ENCODE measurements at places on chromosomes 12 and 14.

DNA sequence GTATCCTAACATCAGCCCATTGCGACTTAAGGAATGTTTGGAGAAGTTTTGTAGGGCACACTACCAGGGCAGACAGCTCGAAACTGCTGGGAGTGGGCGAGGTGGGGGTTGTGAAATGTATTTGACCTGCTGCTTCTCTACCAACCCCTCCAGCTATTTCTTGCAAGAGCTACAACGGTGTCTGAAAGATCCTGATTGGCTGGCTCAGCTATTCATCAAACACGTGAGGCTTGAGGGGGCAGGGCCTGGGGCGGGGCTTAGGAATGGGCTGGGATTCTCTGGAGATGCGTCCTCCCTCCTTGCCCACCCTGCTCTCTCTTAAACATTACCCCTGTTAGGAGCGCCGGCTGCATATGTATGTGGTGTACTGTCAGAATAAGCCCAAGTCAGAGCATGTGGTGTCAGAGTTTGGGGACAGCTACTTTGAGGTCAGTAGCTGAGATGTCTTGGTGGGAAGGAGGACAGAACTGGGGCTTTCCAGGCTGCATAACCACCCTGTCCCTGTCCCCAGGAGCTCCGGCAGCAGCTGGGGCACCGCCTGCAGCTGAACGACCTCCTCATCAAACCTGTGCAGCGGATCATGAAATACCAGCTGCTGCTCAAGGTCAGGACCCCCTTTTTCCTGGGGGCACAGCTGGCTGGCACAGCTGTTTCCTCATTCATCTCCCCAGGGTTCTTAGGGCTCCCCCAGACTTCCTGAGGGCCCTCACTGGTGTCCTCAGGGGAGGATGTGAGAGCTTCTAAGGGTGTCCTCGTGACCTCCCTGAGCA lies 3.1 kb downstream of the ARHGEF25 start:
- DNase-seq, result no peak

DNA sequence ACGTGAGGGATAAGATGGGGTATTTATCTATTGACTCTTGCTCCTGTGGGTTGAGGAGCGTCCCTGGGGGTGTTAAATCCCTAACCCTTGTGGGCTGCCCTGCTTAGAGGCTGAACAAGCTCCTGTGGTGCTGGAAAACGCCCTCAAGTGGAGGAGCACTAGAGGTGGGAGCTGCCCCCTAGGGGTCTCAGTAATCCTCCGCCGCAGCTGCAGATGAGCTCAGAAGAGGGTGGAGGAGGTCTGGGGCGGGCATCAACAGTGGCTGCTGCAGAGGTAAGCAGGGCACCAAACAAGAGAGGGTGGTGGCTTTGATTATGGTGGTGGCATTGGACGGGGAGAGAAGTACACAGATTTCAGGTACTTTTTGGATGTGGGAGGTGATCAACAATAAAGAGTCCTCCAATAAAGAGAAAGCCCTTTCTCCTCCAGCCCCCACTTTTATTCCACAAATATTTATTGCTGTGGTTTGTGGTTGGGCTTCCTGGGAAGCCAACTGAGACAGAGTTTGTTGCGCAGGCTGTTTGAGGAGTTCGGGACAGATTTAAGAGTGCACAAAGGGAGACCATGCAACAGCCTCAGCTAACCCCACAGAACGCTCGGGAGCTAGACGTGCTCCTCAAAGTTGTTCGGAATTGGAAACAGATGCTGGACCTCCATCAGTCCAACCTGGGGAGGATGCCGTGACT lies 179.9 kb downstream of the ADCK1 start:
- DNase-seq, result no peak

DNA sequence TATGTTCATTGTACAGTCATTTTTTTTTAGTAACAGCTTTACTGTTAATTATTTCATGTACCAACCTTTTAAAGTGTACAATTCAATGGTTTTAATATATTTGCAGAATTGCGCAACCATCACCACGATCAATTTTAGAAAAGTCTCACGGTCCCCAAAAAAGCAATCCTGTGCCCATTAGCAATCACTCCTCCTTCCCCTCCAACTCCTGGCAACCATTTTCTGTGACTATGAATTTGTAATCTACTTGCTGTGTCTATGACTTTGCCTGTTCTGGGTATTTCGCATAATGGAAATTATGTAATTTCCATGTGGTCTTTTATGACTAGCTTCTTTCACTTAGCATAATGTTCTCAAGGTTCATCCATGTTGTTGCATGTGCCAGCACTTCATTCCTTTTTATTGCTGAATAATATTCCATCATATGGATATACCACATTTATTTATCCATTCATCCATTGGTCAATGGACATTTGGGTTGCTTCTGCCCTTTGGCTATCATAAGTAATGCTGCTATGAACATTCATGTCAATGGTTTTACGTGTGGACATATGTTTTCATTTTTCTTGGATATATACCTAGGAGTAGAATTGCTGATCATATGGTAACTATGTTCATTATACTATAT lies 9.9 kb downstream of the KICS2 start:
- no peak for DNase-seq

DNA sequence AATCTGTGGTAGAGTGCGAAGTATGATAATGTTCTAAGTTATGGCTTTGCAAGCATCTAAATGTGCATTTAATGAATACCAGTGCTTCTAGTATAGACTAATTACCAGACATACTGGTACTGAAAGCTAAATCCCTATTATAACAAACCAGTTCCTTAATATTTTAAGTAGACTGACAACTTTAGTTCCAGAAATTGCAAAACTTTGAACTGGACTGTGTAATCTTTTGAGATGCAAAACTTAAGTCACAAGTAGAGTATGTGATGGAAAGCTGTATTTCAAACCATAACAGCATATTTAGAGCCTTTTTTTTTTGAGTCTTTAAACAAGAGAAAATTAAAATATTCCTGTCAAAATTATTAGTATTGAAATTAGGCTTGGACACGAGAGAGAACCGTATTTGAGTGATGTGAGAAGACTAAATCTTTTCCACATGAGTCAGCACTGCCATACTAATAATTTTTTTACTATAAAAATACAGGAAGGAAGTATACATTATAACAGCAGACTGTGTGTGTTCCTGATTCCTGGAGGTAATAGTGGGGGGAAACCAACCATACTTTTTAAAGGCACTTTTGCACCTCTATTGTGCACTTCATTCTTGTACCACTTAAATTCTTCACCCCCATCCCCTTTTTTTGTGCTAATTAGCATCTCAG lies 45.5 kb downstream of the PPM1A start:
- DNase-seq, result no peak

DNA sequence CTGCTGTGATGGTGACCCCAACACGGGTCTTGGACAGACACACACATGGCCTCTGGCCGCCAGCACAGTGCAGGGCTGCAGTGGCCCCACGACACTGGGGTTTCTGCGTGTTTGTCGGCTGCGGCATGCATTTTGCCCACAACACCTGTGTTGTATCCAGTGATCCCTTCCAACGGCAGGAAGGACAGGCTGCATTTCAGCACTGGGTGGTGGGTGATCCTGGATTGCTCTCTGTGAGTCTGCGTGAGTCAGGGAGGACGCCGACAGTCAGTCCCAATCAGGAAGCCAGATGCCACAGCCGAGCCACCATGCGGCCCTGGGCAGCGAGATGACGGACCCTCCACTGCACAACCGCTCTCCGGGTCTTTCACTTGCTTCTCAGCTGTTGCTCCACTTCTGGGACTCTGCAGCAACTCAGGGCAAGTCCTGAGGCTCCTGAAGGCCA lies 20.6 kb downstream of the LRTM2 start:
- DNase-seq, result no peak

GRCh38 chr14:104316723-104317491 lies 178.5 kb downstream of the KIF26A start:
- no peak for DNase-seq

GRCh38 chr14:92703516-92703915 lies 44.9 kb downstream of the LGMN start:
- no peak for DNase-seq

- DNase-seq, result no peak
Measured at GRCh38 chr12:12331244-12331771, 18.7 kb downstream of the MANSC1 start.

DNA sequence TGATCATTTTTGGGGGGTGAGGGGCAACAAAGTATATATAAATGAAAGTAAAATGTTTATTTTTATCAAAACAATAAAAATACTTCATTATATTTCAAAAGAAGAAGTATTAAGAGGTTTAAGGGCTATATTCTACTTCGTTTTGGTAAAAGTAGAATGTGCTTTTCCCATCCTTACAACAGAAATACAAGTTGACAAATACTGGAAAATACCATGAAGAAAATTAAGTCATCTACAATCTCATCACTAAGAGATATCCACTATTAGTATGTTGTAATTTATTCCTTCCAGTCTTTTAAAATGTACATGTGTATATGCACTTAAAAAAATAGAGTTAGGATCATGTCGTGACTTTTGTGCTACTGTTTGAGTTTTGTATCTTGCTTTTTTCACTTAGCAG lies 92.8 kb downstream of the PCNX1 start:
- no peak for DNase-seq

- DNase-seq, result no peak
Measured at GRCh38 chr12:123444092-123445026, 7.9 kb upstream of the RILPL2 start.

GRCh38 chr14:80186301-80186800 lies 25.0 kb downstream of the DIO2 start:
- DNase-seq, result no peak
